Right renal pelvis (tissue), 4 donors: ENCODE measurements at places on chromosomes 12 and 14.
A peak's percentile ranks its signal among the peaks of the same experiment; 100 is the strongest.

DNA sequence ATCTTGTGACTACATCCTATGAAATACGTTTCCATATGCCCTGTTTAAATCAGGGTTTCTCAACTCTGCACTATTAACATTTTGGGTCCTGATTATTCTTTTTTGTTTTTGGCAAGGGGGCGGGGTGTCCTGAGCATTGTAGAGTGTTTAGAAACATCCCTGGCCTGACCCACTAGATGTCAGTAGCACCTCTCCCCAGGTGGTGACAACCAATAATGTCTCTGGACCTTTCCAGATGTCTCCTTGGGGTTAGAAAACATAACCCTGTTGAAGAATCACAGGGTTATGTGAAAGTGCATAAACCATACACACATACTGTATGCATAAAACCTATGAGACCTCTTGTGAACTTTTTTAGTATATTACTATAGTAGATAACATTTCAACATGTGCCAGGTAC lies 1.4 kb downstream of the ACAD10 start:
- no peak for DNase-seq

- DNase-seq: no peak
These were observed 44.1 kb upstream of the KCNJ8 start for GRCh38 chr12:21818627-21819026.

GRCh38 chr12:24982250-24982649 lies 33.3 kb upstream of the BCAT1 start:
- DNase-seq: no peak

- DNase-seq: no peak
These were observed 16.3 kb downstream of the OR10P1 start for GRCh38 chr12:55653031-55653430.

GRCh38 chr14:85917716-85918115 lies 387.8 kb downstream of the FLRT2 start:
- no peak for DNase-seq

DNA sequence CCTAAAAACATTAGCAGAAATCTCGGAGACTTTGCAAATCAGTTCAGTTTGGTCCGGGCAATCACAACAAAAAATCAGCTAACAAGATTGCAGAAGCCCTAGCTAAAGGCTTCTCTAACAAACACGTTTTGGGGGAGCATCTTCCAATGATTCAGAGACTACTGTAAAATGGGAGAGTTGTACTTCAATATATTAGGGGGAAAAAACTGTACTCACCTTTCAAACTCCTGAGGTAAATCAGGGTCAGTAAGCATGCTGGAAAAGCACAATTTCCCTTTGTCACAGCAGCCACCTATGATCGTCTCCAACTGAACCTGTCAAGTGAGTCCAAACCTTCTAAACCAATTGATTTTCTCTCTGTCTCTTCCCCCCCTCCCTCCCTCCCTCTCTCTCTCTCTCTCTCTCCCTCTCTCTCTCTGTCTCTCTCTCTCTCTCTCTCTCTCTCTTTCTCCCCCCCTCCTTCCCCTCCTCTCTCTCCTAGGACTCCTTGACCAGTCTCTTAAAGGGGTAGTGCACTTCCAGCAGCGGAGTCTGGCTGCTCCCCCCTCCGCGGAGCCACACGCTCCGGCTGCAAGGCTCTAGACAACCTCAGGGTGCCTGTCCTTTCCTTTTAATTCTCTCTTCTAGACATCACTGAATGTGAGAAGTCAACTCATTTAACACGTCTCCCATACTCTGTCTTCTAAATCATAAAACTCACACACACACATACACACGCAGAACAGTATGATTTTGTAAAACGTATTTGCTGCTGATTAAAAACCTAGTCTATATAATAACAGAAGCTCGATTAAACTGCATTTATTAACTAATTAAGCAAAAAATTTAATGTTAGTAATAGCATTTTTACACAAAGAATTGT lies at the start of gene SOX5:
SOX5 (minus strand) TSS at position 323 of the 862 bp plus-strand sequence; CDS start at position 254, 69 bp downstream.
- DNase-seq: peak; percentile 27

DNA sequence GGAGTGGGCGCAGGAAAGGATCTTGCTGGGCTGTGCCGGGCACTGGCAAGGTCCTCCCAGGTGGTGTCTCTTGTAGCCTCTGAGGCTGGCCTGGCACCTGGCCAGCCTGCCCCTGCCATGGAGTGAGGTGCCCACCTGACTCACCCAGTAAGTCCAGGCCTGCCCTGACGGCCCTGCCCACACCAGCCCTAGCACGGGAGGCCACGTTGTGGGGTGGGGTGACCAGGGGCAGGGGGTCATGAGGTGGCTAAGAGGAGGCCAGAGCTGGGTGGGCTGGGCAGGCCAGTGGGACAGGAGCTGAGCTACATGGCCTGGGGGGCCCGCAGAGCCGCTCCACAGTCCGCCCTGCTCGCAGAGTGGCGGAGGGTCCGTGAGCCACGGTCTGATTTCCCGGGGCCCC lies 45.4 kb downstream of the KIF26A start:
- no peak for DNase-seq

DNA sequence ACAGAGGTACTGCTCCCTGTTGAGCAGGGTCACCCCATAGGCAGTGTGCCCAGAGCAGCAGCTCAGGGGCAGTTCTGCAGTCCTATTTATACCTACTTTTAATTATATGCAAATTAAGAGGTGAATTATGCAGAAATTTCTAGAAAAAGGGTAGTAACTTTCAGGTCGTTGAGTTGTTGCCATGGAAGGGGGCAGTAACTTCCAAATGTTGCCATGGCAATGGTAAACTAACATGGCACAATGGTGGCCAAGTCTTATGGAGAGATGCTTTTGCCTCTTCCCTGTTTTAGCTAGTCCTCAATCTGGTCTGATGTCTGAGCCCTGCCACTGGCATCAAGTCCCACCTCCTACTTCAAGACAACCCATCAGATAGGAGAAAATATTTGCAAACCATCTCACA lies 30.4 kb upstream of the P2RX7 start:
- DNase-seq: no peak

- DNase-seq: no peak
These were observed 143.2 kb upstream of the SEL1L start for GRCh38 chr14:81676879-81677278.

- no peak for DNase-seq
These were observed 412.6 kb upstream of the SOX5 start for GRCh38 chr12:24361877-24362580.

- no peak for DNase-seq
These were observed 24.1 kb downstream of the SLC4A8 start for GRCh38 chr12:51448618-51449256.

GRCh38 chr12:115828168-115828567 lies 449.3 kb downstream of the MED13L start:
- no peak for DNase-seq

GRCh38 chr12:48816143-48816854 lies 2.0 kb upstream of the CACNB3 start:
- no peak for DNase-seq

DNA sequence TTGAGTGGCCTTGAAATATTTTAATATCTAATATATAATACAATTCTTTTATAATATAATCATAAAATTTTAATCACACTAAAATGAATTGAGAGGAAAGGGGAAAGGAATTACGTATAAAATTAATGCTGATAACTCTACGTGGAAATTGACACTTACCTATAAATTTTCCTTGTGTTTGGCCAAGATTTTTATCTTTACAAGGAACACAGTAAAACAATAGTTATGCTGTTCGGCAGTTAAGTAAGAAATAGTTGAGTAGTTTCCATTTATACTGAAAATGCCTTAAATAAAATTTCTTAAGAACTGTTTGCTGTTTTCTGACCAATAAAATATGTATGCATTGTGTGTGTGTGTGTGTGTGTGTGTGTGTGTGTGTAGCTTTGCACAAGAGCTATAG lies 294.4 kb downstream of the LRFN5 start:
- no peak for DNase-seq

GRCh38 chr14:76921088-76921399 lies 94.8 kb downstream of the LRRC74A start:
- no peak for DNase-seq

GRCh38 chr12:66739266-66739665 lies 60.4 kb upstream of the GRIP1 start:
- DNase-seq: no peak

GRCh38 chr12:5014269-5014668 lies 29.4 kb upstream of the KCNA5 start:
- no peak for DNase-seq

GRCh38 chr14:101029668-101030290 lies 126.3 kb upstream of the RTL1 start:
- no peak for DNase-seq

- no peak for DNase-seq
These were observed 22.3 kb upstream of the PWP1 start for GRCh38 chr12:107663277-107663676.

- no peak for DNase-seq
These were observed 1.1 kb downstream of the GXYLT1 start for GRCh38 chr12:42143452-42144157.

DNA sequence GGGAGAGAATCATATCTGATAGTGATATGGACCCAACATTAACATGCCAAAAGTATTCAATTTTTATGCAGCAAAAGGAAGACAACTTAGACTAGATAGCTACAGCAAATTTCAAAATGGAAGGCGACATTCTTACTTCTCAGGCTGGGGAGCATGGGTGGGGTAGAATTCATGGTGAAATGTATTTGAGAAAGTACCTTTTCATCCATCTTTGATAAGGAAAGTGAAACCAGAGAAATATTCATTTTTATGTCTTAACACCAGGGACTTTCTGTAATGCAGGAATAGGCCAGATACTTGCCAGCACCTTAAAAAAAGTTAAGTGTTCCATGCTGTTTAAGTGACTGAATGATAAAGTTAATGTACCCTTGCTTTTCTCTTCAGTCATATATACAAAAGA lies 13.4 kb downstream of the BTG1 start:
- DNase-seq: no peak

DNA sequence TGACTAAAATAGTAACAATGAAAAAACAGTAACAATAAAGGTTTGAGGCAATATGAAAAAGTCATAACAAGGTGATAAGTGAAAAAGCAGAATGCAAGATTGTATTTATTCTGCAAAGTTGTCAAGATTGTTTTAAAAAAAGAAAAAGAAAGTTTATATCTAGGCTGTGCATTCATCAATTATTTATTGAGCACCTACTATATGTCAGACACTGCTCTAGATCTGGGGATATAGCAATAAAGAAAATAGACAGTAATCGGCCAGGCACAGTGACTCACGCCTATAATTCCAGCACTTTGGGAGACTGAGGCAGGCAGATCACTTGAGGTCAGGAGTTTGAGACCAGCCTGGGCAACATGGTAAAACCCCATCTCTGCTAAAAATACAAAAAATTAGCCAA lies 3.8 kb downstream of the PLA2G1B start:
- DNase-seq: no peak

DNA sequence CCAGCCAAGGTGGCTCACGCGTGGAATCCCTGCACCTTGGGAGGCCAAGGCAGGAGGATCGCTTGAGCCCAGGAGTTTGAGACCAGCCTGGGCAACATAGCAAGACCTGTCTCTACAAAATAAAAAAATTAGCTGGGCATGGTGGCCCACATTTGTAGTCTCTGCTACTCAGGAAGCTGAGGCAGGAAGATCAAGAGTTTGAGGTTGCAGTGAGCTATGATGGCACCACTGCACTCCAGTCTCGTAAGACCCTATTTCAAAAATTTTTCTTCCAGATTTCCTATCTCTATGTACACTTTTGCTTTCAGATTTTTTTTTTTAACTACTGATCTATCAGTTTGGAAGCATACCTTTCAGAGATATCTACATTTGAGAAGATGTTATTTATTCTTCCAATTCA lies 15.3 kb downstream of the SNX6 start:
- no peak for DNase-seq

- DNase-seq: no peak
These were observed 31.6 kb upstream of the AMIGO2 start for GRCh38 chr12:47111392-47111778.

DNA sequence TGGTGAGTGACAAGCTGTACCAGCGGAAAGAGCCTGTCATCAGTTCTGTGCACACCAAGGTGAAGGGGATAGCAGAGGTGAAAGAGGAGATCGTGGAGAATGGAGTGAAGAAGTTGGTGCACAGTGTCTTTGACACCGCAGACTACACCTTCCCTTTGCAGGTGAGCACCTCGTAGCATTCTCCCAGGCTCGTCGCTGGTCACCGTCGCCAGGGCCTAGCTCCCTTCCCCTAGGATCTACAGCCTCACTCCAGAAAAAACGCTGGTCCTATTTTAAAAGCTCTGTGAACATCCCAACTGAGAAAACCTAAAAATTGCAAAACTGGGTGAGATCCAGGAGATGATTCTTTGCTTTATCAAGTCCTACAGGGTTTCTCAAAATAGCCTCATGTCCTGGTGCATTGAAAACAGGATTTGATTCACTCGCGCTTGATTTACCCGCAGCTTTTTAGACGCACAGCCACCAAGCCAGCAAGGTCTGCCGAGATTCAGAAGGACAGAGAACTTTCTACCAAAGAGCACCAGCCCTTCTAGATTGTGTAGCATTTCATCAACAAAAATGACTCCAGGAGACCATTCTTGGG lies 22.2 kb downstream of the P2RX7 start:
- no peak for DNase-seq

DNA sequence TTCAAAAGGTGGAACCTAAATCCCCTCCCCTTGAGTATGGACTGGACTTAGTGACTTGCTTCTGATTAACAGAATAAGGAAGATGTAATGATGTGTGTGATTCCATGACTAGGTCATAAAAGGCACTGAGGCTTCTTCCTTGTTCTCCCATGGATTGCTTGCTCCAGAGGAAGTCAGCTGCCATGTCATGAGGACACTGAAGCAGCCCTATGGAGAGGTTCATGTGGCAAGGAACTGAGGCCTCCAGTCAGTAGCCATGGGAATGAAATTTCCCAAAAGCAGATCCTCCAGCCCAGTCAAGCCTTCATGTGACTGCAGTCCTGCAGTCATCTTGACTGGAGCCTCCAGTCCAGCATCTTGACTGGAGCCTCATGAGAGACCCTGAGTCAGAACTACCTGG lies 10.7 kb downstream of the TMBIM4 start:
- no peak for DNase-seq

- DNase-seq: no peak
These were observed 97.0 kb downstream of the CMKLR1 start for GRCh38 chr12:108241986-108242703.

- DNase-seq: peak; percentile 30
These were observed 34.4 kb upstream of the SYCP3 start for GRCh38 chr12:101773650-101774162.

DNA sequence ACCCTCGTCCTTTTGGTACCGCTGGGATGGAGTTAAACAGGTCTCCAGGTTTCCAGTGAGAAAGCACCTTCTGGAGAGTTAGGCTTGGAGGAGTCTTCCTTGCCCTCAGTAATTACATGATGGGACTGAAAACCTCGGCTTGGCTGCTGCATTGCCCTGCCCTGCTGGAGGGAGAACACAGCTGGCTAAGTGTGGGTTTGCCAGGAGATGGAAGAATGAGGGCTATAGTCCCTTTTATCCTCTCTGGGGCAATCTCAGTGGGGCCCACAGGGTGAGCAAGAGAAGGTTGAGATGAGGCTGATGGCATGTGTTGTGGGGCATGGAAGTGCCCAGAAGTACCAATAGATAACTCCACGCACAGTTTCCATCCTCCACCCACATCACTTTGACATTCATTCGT lies 23.2 kb upstream of the MEG3 start:
- DNase-seq: no peak

DNA sequence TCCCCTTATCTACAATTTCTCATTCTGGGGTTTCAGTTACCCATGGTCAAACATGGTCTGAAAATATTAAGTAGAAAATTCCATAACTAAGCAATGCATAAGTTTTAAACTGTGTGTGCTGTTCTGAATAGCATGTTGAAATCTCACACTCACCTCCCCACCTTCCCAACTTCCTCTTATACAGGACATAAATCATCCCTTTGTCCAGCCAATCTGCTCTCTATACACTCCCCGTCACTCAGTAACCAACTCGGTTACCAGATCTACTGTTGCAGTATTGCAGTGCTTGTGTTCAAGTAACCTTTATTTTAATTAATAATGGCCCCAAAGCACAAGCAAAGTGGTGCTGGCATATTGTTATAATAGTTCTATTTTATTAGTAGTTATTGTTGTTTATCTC lies 420.5 kb downstream of the GXYLT1 start:
- DNase-seq: no peak
